Neural progenitor cell (in vitro differentiated cells): ENCODE measurements at places on chromosomes 5 and 9. TPM values are rescaled to one million over a fixed set of nuclear protein-coding genes. Genes with fewer than 3 reads are reported as not detected.

GRCh38 chr9:111187376-111187775, 142.6 kb downstream of the OR2K2 start:
- no peak for DNase-seq

GRCh38 chr9:128603697-128604096, 51.3 kb downstream of the SPTAN1 start:
- no peak for DNase-seq

- DNase-seq, result no peak
These were observed 28.1 kb upstream of the CKMT2 start for GRCh38 chr5:81205058-81205457.

- no peak for DNase-seq
These were observed 4.4 kb downstream of the PFN3 start for GRCh38 chr5:177396078-177396477.

DNA sequence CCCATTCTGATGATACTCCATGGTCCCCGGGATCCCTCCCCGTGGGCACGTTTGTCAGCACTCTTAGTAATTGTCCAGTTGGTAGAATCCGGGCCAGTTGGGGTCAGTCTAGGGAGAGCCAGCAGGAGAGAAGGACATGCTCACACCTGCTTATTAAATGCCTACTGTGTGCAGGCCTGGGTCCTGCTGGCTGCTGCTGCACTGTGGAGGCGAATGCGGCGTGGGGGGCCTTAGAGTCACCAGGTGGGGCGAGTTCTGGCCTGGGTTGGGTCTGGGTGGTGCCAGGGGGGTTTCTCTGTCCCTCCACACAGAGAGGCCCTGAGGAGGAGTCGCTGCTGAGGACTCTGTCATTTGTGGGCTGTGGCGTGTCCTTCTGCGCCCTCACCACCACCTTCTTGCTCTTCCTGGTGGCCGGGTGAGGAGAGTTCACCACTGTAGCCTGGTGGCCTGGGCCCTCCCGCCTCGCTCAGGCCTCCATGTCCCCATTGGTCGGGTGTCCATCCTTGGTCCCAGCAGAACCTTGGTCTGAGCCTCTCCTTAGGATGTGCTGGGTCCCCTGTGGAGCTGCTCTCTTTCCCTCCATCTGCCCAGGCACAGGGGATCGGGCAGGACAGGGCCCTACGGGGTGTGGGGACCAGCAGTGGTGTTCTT, 17.3 kb downstream of the ADGRD2 start:
- no peak for DNase-seq

DNA sequence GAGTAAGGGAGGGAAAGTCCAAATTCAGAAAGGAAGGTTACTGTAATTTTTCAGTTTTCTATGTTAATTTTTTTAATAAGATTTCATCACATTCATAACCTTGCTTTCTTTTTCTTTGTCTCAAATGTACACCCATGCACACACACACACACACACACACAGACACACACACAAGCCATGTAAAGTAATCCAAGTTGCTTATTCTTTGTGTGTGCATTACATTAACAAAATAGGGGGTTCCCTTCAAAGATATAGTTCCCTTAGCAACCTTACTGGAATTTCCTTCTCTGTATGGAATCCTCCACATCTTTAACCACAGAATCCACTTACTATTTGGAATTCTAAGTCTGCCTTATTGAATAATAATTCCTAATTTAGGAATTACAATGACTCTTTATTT, 32.7 kb downstream of the ZNF366 start:
- DNase-seq, result no peak

- no peak for DNase-seq
These were observed 108.0 kb downstream of the DAPK1 start for GRCh38 chr9:87605676-87606075.

GRCh38 chr5:76942581-76942980, 10.3 kb upstream of the CRHBP start:
- DNase-seq, result no peak

DNA sequence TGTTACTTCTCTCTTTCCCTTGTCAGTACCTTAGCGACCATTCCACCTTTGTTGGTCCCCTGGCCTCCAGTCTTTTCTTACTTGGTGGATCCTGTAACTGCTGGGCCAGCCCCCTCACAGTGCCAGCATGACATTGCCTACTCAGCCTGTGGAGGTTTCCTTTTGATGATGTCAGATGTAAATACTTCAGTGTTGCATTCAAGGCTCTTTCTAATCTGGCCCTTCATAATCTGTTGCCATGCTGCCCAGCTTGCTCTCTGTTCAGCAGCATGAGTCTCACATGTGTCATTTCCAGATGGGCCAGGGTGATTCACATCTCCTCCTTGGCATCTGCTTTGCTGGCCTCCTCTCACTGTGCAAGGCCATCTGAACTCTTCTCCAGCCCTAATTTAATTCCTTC, 57.1 kb downstream of the MAST4 start:
- no peak for DNase-seq

GRCh38 chr9:84542554-84542953, 127.0 kb upstream of the NTRK2 start:
- DNase-seq, result no peak

- no peak for DNase-seq
These were observed 236.2 kb downstream of the SYK start for GRCh38 chr9:91037511-91038482.

- no peak for DNase-seq
These were observed 1000.0 kb upstream of the DMAC1 start for GRCh38 chr9:8799615-8800014.

GRCh38 chr9:91208837-91209236, 152.9 kb downstream of the AUH start:
- DNase-seq, result no peak

DNA sequence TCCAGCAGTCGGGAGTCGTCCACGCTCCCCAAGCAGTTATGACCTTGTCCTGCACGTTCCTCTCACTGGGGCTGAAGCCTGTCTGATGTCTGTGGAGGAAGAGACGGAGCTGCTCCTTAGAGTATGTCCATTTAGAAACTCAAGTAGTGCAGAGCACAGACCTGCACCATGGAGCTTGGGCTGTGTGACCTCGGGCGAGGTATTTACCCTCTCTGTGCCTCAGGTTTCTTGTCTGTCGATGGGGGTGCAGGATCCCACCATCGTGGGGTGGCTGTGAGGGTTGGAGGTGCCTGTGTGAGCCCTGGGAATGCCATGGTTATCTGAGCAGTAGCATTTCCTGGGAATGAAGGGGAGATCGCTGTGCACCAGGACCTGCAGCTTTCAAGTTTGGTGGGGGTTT, 14.2 kb downstream of the TRAF2 start:
- DNase-seq, result no peak

DNA sequence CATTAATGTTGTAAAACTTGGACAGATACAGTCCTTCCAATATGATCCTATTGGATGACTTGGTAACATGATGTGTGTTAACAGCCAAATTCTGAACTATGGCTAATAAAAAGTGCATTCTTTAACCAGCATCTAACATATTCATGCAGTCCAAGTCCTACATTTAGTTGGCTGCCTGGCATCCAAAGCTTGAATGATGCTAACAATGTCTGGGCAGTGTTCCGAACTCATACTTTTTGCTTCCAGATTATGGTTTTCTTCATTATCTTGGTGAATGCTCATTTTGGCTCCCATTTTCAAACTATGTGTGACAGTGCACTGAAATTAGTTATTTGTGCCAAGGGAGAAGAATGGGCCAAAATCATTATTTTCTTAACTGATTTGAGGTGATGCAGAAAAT, 2.8 kb downstream of the FAM174A start:
- no peak for DNase-seq

DNA sequence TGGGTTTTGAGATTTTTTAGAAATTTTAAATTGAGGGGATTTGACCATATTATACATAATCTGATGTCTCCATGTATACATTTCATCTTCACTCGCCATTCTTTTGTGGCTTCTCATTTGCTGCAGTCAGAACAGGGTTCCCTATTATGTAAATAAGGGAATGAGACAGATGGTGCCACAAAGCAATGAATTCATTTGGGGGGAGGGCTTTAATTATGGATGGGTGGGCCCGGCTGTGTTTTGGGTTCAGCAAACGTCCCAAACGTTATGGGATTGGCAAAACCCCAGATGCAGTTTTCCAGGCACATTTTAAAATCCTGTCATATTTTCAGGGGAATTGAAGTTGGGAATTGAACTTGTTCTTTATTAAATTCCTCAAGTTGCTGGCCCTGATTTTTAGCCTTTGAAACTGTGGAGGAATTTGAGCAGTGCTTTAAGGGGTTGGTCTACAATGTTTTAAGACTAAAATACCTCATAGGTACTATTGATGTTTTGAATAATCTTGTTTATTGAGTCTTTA, 558.5 kb upstream of the ZNF462 start:
- no peak for DNase-seq

- no peak for DNase-seq
These were observed 4.8 kb upstream of the NSMF start for GRCh38 chr9:137463931-137464290.

GCNT4 gene
- total RNA-seq, result 0.17 and 0.25 TPM in 2 replicates

PCDHGA11 gene
- 9.5 and 13.3 TPM in 2 replicates for total RNA-seq

DIAPH1 gene
- 20.4 and 30.8 TPM in 2 replicates for total RNA-seq

PANK3 gene
- total RNA-seq, result 81.5 and 117 TPM in 2 replicates

C5 gene
- total RNA-seq, result 4.5 and 5.5 TPM in 2 replicates

C9orf43 gene
- 0.50 and 1.3 TPM in 2 replicates for total RNA-seq
